ENCODE measurements at places on chromosomes 3 and 15.
A peak's percentile ranks its signal among the peaks of the same experiment; 100 is the strongest.

DNA sequence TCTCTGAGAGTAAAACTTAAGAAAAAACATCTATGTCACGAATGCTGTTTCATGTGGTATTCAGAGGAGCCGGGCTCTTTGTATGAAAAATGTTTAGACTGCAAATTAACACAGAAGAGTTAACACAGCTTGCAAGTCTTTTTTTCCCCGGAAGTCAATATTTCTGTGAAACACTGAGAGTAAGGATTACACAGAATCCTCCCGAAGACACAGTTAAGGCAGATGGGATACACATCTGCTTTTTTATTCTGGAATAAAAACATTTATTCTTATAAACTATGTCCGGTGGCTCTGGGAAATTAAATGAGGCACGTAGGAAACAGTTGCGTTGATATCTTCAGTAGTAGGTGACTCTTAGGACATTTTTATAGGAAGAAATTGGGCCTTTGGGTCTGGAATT lies 180.6 kb downstream of the PTPRG start:
- no peak for DNase-seq

GRCh38 chr15:96524676-96525417 lies 194.3 kb downstream of the NR2F2 start:
- no peak for DNase-seq

DNA sequence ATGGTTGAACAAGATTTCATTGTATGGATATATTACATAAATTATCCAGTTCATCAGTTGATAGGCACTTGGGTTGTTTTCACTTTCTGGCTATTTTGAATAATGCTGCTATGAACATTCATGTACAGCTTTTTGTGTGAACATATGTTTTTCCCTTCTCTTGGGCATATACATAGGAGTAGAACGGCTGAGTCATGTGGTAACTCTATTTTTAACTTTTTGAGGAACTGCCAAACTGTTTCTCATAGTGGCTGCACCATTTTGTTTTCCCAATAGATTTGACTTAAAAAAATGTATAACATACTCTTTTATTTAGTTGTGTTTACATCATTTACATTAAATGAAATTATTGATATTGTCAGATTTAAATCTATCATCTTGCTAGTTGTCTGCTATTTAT lies 28.8 kb upstream of the RFX7 start:
- no peak for DNase-seq

- DNase-seq = no peak
Measured at GRCh38 chr3:141181819-141182218, 49.8 kb upstream of the PXYLP1 start.

DNA sequence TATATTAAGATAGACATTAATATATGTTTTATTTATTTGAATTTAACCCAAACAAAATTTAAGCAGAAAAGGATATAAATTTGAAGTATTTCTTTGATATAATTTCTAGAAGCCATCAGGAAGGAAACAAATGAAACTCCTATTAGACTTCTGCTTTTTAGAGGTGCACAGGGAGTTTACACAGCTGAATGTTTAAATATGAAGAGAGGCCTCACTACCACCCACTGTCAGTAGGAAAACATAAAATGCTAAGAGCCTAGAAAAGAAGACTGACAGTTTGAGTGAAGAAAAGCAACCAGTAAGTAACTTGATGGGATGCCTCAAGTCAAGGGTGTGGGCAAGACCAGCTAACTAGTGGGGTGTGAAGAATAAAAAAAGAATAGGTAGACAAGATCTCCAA lies 19.7 kb downstream of the PLSCR2 start:
- no peak for DNase-seq

- no peak for DNase-seq
Measured at GRCh38 chr3:130865489-130865888, 28.4 kb upstream of the ATP2C1 start.

GRCh38 chr3:5205165-5205941 lies 17.8 kb downstream of the EDEM1 start:
- DNase-seq = no peak

- DNase-seq = no peak
Measured at GRCh38 chr15:71330638-71331162, 215.4 kb downstream of the THSD4 start.

- DNase-seq = peak; percentile 41
Measured at GRCh38 chr3:147406028-147406931, at the start of gene ZIC4. Gene ZIC4, minus strand, starts transcription at chr3:147406543. Its CDS starts 3,746 bp downstream, at chr3:147402797.

- no peak for DNase-seq
Measured at GRCh38 chr3:129770604-129771003, 122.9 kb downstream of the TMCC1 start.

DNA sequence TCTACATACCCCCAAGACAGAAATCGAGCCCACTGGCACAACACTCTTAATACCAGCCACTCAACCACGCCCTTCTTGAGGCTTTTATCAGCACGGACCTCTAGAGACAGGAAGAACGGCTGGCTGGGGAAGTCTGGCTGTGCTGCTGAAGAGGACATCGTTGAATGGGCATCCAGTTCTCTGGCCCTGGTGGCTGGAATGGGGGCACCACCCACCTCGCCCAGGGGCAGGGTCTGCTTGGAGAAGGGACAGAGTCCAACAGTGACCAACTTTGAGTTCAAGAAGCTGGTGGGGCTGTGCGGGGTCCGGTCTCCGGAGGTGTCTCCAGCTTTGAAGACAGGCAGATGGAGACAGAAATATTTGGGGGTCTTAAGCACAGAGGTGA lies 77.5 kb downstream of the ATP10A start:
- DNase-seq = no peak

GRCh38 chr3:63442918-63443317 lies 164.8 kb downstream of the SYNPR start:
- DNase-seq = no peak

DNA sequence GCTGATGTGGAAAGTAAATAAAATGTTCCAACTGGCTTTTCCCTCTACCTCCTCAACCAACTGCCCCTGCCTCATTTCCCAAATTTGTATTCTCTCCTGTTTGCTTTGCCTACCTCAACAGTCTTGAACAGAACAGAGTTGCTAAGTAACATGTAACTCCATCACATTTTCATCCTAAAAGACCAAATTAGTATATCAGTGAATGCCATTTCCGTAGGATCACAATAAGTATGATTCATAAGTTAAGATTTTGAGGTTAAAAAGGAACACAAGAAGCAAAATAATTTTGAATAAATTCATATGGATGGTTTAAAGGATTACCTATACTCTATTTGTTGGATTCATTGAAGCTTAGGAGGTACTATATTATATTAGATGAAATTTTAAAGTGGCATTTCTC lies 154.9 kb downstream of the ECT2 start:
- no peak for DNase-seq

DNA sequence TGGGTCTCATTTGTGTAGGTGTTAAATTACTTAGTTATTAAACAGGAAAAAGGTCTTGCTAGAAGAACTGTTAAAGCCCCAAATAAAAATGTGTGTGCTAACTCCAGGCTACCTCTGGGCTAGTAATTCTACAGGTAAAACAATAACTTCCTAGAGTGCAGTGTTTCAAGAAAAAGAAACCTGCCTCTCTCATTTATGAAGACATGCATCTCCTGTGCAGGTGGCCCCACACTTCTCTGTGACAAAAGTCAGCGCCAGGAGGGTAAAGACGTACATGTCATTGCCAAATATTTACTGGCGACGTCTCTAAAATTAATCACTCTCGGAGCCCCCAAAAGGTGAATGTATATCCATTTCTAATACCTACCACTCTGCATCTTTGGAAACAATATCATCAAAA lies 131.7 kb downstream of the FOXP1 start:
- DNase-seq = no peak

DNA sequence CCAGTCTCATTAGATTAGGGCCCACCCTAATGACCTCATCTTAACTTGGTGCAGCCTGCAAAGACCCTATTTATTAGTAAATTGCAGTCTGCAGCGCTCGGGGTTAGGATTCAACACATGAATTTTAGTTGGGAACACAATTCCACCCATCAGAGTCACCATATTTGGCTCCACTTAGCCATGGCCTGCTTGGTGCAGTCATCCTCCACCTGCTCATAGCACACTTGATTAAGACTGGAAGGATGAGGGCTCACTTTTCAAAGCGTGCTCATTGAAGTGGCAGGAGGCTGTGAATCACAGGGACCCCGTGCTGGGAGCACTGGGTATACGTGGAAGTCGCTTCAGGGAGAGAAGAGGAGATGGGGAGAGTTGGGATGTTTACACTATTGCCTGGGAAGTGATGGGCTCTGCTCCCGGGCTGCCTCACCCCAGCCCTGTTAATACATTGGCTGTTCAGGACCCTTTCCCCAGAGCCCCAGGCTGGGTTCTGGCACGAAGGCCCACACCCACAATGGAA lies 68.2 kb downstream of the ASB7 start:
- DNase-seq = no peak

DNA sequence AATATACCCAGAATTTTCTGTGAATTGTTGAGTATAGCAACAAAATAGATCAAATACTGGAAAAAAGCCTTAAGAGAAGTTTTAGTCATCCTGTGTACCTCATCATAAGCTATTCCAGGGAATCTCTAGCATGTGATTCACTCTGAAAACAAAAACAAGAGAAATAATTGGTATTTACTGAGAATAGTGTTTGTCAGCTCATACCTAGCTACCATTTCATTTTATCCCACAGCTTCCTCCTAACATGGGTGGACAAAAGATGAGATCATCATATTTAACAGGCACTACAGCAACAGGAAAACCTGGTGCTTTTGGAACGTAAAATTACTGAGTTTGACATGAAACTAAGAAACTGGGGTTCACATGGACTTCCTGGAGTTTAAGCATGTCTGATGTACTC lies 753.5 kb upstream of the NECTIN3 start:
- no peak for DNase-seq

- DNase-seq = peak; percentile 48
Measured at GRCh38 chr3:4474683-4475490, 7.8 kb upstream of the SUMF1 start.

DNA sequence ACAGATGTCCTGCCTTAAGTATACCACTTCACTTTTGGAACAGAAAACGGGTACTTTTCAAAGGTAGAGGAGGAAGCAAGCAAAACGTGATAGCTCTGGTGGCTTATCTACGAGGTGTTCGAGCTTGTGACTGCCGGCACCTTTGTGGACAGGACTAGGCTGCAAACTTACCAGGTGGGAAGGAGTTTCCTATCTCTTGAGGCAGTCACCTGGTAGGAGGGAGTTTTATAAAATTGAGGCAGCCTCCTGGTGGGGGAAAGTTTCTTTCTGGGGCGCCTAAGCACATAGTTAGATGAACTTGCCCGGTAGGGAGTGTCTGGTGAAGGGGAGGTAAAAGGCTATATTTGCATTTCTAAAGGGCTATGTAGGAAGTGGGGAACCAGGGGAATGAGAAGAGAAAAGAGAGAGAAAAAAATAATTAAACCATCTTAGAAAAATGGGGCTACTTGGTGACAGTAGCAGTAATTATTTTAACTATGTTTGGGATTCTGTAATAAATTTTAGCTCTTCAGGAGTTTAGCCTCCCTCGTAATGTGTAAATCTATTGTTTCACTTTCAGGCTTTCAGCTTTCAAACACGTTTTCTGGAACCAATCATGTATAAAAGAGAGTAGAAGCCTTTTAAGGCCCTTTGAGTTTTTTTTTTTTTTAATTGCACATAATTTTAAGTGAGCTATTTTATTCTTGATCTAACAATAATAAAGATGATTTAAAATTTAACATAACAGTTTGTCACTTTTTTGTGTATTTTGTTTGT lies 131.0 kb downstream of the IL5RA start:
- DNase-seq = no peak

DNA sequence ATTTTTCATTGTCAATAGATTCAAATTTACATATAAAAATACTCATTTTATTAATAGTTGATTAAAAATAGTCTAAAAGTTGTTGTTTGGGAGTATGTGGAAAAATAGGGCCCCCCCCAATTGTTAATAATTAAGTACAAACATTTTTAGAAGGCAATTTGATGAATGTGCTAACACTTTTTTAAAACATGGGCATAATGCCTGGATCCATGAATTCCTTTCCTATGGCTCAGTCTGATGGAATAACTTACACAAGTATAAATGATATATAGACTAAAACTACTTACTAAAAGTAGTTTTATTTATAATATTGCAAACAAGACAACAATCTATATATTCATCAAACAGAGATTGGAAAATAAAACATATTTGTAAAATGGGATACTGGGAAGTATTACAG lies 247.2 kb upstream of the LRRN1 start:
- no peak for DNase-seq

DNA sequence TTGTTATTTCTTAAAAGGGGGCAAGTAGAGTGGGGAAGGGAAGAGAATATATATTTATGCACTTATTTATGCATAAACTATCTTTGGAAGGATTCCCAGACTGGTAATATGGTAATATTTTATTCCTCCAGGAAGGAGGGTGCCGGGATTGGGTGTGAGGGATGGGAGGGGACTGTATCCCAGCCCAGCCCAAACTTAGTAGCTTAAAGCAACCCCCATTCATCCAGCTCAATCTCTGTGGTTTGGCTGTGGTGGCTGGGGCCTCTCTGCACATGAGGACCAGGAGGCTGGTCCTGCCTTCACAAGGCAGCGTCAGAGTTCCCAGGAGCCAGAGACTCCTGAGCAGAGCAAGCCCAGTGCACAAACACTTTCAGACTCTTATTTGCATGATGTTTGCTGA lies 48.4 kb downstream of the CCNL1 start:
- DNase-seq = no peak

- DNase-seq = no peak
Measured at GRCh38 chr3:30760040-30760695, 134.3 kb downstream of the GADL1 start.

DNA sequence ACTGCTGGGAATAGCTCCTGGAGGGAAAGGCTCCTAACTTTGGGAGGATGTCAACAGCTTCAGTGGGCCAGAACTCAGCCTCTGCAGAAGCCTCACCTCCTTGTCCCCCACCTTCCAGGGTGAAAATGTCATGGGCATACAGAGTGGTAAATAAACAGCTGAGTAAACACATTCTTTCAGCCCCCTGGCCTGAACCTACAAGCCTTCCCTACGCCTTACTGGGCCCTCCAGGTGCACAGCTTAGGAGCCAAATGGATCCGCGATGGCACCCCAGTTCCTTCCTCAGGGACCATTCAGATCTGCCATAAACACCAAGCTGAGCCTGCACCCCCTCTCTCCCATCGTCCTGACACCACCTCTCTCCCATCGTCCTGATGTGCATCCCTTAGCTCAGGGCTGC lies 126.2 kb upstream of the IGF1R start:
- DNase-seq = no peak

GRCh38 chr3:72614394-72615074 lies 233.7 kb downstream of the SHQ1 start:
- DNase-seq = no peak

DNA sequence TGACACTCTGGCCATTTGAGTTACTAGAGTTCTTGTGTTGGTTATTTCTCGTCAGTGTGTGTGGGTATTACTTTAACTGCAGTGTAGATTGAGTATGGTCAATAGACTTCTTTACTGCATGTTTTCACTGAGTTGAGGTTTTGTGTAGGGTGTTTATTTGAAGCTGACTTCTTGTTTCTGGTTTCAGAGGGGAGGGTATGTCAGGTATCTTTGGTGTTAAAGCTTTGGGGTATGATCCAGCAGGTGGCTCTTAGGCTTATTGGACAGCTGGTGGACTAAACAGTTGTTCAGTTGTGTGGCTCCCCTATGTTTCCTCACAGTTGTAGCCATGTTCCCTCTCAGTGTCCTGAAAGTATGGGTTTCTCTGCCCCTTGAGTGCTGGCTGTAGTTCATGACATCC lies 72.0 kb downstream of the AKAP13 start:
- no peak for DNase-seq
